ENCODE measurements at places on chromosomes 7 and 10.

- no peak for DNase-seq
Observed at GRCh38 chr7:95472581-95473161, 13.1 kb upstream of the ASB4 start.

GRCh38 chr10:33617381-33618080, 283.1 kb upstream of the NRP1 start:
- DNase-seq, result no peak

- DNase-seq, result no peak
Observed at GRCh38 chr7:29453021-29453420, 110.6 kb upstream of the PRR15 start.

GRCh38 chr10:116097239-116097784, 175.7 kb downstream of the GFRA1 start:
- DNase-seq, result no peak

DNA sequence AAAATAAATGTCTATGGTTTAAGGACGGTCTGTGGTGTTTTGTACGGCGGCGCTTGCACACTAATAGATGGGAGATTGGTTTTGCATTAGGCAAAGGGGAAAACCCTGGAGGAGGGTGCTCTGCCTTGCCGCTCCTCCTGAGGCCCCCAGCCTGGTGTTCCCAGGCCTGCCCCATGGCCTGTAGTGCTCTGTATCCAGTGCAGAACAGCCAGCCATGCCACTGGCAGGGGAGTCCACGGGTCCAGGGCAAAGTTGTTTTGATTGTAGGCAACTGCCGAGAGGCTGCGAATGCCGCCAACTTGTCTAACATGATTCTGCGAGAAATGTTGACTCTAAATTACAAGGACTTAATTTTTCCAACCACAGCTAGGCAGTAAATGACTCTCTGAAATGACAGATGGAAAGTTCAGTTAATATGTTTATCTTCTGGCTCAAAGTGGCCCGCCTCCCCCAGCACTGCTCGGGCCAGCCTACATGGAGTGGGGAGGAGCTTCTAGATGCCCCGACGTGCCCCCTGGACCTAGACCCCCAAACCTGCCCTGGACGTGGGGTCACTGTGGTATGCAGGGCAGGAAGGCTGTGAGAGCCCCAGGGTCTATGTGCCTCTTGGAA, 104.6 kb upstream of the GDF10 start:
- no peak for DNase-seq

DNA sequence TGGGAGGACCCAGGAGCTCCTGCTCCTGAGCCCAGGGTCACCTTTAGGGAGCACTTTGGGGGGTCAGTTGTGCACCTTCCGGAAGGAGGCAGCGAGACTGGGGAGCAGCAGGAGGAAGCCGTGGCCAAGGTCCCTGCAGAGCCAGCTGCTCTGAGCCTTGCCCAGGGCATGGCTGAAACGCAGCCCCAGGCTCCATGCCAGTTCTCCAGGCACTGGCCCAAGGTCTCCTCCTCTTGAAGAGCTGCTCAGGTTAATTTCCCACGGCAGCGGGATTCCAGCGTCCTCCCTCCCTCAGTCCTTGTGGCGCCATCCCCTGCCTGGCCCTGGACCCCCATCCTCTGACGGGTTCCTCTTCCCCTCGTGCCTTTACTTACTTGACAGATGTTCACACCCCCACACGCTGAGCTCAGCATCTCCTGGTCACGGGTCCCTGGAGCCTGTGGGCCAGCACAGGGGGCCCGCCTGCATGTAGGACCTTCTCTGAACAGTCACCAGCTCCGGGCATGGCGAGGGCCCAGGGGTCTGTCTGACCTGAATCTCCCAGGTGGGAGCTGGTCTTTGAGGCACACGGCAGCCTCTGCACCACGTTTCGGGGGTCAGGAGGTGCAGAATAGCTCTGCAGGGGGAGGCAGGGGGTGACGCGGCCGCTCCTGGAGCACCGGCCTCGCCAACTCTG, 16.7 kb upstream of the CFAP46 start:
- no peak for DNase-seq

GRCh38 chr7:4345004-4345403, 337.1 kb upstream of the FOXK1 start:
- DNase-seq, result no peak

DNA sequence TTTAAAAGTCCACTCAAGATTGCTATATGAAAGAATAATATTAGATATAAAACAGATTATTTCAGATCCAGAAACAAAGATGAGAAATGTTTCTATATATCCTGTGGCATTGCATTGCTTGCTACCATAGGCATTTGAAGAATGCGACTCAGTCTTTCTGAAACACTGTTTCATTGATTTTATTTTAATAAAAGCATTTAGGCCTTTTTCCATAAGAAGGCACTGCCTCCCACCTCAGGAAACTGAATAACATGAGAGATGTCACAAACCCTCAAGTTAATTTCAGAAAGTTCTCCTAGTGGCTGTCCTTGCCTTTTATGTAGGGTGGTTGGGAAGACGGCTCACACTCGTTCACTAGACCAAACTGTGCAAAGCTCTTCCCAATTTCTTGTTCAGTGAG, 23.3 kb downstream of the PRPS1L1 start:
- DNase-seq, result no peak

GRCh38 chr7:24907311-24907886, 72.6 kb downstream of the OSBPL3 start:
- no peak for DNase-seq

DNA sequence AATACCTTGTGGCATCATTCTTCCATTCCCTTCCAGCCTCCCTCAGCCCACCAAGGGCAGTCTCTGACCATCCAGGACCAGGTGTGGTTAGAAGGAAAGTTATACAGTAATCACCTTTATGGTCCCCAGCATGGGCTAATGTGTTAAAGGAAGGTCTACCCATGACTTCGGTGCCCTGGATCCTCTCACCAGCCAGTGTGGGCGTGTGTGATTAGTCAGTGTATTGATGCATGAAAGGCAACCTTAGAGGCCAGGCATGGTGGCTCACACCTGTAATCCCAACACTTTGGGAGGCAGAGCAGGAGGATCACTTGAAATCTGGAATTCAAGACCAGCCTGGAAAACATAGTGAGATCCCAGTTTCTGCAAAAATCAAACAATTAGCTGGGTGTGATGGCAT, 88.9 kb downstream of the APBB1IP start:
- DNase-seq, result no peak

- DNase-seq, result no peak
Observed at GRCh38 chr10:80094231-80094630, 15.8 kb downstream of the TMEM254 start.

DNA sequence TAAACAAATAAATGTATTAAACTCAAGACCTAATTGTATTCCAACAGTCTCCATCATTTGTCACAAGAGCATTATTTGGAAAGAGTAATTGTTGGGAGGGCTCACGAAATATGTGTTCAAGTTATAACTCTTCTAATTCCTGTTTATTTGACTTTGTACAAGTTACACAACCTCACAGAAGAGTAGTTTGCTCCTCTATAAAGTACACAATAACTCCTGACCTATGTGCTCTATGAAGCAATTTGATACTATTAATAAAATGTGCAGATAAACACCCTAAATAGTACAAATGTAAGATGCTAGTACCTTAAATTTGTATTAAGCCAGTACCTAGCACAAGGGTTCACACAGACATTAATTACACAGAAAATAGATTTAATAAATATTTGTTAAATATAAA, 285.8 kb downstream of the LRRTM3 start:
- DNase-seq, result no peak

DNA sequence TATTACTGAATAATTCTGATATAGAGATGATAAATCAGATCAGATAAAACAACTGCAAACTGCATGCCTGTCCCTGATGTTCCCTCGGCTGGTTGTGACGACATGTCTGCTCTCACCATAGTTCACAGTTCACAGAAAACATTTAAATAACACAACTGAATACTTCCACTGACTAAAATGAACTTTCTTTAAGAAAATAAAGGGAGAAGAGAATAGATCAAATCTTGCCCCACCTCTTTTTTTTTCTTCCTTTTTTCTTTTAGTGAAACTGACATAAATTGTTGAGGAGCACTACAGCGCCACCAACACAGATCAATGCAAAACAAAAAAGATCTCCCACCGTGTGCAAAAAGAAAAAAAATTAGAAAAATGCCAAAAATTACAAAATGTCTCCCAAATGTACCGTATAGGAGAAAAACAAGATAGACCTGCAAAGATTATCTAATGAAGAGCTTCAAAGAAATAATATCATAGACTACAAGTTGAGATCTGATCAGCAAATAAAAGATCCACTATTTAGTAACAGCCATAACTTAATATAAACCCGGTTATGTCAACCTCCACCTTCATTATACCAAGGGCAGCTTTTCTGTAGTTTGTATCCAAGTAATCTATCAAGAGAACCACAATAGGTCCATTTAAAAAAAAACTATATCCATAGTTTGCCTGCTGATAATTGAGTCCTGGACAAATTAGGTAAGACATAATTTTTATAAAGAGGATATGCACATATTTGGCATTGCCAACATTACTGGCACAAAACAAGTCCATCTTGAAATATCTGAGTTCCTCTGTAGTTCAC, 30.7 kb upstream of the EPC1 start:
- DNase-seq, result no peak

DNA sequence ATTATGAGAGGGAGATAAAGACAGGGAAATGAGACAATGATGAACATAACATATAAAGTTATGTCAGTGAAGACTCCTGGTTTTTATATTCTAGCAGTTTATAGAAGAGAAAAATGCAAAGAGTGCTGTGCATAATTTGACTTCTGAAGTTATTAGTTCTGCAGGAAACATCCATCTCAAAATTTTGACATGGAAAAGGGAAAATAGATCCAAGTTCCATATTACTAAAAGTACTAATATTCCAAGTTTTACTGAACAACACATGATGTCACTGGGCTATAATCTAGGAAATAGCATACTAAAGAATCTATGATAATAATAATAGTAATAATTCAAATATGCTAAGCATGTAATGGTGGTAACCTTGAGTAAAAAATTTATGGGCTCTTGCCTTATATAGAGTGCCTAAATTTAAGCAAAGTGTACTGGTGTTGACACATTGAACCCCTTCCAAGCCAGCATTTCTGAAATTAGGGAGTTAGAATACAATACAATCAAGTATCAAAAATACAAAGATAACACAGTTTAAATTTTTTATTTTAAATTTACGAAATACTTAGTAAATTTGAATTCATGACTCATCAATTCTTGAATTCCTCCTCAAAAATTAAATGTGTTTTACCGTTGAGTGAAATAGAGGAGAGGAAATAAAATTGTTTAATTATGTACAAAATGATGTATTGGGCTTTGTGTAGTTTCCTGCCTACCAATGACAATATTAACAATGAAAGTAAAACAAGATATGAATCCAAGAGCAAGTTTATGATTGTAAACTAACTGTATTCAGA, 102.8 kb upstream of the KCND2 start:
- DNase-seq, result no peak

GRCh38 chr7:124688991-124689390, 76.6 kb downstream of the GPR37 start:
- no peak for DNase-seq
